Hippocampal formation (tissue), 2 donors: ENCODE measurements at places on chromosomes 5 and 9.

DNA sequence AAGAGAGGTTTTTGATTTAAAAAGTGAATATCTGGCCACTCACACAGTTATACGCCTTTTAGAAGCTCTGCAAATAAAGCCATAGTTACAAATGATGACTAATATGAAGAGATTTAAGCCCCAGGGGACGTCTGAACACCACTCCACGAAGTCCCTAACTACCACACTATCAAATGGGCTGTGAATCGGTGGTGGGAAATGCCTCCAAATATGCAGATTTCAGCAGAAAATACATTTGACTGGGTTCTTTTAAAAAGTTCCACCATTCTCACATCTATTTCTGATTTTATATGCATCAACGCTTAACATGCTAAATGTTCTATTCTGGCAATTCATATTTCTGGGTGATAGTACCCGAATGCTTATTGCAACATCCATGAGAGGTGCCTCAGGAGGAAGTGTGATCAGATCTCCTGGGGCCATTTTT lies 22.5 kb downstream of the TICAM2 start:
- DNase-seq: no peak

GRCh38 chr9:95027914-95028852 lies 289.3 kb downstream of the FANCC start:
- DNase-seq: no peak

DNA sequence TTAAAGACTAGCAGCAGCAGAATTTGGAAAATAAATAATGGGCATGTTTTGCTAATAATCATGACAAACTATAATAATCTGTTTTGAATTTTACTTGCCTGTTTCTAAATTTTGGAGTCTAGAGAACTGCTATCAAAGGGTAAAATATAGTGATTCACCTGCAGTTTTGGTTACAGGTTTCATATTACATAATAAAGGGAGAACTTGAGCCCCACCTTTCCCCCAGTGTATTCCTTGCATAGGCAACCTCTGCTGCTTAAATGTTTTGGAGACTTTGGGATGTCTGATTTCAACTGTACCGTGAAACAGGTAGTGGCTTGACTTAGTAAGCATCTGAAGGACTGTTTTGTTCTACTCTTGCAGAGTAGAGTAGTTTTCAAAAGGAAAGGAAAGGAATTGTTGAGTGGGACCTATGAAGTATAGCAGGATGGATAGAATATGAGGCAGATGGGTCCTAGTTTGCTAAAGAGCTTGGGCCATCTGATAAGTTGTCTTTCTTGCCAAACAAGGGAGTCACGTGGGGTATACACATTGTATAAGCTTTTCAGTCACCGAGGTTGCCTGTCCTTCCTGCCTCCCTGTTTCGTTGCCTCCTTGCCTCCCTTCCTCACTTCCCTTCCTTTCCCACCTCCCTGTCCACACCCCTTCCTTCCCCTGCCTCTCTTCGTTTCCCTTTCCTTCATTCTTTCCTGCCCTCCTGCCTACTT lies 19.1 kb downstream of the CREBRF start:
- DNase-seq: no peak

DNA sequence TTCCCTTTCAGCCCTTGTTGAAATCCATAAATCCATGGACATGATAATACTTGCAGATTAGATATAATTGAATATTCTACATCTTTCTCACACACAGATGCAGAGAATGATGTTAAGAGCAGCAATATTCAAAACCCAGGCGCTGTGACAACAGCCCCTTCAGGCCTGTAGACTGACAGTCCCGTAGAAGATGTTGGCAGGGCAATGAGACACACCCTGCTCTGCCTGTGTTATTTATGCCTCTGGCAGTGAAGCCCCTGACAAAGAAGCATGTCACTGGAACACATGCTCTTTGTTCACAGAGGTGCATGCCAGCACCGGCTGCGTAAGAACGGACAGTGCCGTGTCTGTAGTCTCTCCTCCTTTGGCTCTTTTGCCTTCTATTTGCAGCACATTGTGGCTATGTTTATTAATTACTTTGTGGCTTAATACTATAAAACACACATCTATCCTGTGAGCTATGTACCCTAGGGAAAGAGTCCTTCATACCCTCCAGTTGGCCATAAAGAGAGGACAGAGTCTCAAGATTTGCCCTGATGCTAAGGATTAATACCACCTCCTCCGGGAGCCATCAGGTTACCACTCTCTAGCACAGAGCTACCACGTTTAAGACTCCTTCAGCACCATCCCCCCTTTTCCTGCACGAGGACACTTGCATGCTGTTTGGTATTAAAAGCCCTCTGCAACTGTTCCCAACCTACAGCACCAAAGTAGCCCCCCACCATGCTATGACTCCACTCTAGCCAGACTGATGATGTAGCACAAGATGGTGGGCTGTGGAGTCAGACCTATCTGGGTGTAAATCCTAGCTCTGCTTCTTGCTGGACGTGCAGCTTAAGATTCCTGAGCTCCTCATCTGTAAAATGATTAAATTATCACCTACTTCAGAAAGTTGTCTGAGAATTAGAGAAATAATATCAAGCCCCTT lies 2.0 kb upstream of the ANP32B start:
- DNase-seq: peak; percentile 54

DNA sequence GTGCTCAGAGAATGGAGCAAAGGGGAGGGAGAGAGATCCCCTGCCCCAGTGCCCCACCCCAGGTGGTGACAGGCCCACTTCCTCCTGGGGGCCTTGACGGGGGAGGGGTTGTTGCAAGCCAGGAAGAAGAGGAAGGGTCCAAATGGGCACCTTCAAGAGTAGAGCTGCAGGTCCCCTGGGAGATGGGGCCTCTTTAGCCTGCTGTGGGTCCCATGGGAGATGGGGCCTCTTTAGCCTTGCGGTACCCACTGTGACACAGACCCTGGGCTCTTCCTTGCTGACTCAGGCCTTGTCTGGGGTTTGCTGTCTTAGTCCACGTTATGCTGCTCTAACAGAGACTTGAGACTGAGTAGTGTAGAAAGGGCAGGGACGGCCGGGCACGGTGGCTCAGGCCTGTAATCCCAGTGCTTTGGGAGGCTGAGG lies 9.6 kb upstream of the TOR4A start:
- DNase-seq: no peak

GRCh38 chr9:111179577-111179976 lies 141.3 kb upstream of the LPAR1 start:
- DNase-seq: no peak

DNA sequence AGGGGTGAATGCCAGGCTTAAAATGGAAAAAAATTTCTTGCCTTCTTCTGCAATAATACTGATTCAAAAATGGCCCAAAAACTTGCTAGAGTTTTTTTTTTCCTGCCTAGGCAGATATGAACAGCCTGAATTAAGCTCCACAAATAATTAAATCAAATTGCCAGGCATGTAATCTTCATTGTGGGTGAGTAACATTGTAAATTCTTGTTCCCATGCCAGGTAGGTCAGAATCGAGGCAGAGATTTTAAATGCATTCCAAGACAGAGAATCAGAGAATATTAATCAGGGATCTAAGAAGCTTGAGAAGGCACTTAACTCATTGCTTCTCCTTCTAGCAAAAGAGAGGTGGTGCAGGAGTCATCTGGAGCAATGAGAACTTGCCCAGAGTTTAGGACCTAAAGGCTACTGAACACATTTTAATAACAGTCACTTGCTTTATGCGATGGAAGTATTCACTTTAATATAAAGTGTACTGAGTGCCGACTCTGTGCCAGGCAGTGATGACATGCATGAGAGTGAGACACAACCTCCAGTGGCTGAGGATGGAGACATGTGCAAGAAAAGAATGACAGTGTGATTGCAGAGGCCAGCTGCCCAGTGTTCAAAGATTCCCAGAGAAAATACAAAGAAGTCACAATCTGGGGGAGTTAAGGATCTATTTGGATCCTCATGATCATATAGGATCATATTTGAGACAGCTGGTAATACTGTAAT lies 102.3 kb downstream of the APBA1 start:
- DNase-seq: no peak

- no peak for DNase-seq
Measured at GRCh38 chr5:83595217-83595616, 123.7 kb downstream of the VCAN start.

- no peak for DNase-seq
Measured at GRCh38 chr5:34867660-34868059, 28.7 kb downstream of the TTC23L start.

DNA sequence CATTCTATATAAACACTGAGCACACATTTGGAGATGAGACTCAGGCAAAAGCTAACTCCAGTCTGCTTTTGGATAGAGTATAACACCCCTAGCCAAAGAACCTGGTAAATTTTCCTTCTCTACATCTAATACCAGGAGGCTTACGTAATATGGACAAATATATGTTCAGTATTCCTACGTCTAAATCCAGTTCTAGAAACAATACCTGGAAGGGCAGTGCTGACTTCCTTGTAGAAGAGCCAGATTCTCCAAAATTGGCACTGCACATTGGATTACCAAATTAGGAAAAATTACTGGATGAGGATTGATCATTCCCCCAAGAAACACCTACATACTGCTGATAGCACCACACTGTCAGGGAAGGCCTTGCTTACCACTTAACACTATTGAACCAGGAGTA lies 247.4 kb downstream of the SAXO1 start:
- DNase-seq: no peak

DNA sequence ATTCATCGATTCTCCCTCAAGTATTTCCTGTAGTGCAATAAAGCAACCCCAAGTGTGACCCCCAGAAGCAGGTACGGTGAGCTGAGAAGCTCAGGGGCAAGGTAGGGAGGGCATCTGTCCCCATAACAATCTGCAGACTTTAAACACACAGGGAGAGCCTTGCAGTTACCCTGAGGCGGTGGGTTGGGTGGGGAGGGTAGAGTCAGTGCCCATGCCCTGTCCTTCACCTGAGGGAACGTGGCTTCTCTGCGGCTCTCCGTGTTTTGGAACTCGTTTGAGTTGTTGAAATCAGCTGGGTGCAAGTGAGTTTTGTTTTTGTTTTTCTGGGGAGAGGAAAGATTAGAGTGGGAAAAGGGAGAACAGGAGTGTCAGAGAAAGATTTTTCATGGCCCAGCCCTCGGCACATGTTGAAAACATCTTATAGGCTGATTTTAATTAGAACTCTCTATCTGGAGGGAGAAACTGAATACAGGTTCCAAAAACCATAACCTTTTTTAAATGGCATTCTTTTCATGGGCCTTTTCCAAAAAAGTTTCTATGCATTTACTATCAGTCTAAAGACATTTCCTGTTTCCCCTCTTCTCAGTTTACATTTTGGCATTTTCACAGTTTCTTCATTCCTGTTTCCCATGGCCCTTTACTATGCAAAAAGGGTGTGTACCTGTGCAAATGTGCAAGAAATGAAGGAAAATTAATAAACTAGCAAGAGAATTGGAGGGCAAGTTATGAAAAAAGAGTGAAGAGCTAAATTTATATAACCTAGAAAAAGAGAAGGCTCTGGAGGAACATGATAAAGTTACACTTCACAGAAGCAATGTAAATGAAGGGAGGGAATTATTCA lies 266.5 kb upstream of the VLDLR start:
- DNase-seq: no peak

DNA sequence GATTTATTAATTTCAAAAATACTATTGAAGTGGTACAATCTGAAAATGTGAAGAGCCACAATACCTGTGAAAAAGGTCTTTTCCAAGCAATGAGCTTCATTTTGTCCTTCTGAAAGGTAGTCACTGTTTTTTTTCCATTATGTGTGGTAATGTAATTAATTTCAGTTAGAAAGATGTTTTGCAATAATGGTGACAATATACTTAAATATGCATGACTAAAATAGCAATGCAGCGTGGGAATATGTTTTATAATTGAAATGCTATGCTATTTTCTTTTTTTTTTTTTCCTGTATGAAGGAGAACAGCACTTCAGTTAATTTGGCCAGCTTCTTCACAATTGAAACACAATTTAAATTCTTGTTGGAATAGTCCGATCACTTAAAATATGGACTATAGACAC lies 41.9 kb downstream of the NPR3 start:
- DNase-seq: no peak

DNA sequence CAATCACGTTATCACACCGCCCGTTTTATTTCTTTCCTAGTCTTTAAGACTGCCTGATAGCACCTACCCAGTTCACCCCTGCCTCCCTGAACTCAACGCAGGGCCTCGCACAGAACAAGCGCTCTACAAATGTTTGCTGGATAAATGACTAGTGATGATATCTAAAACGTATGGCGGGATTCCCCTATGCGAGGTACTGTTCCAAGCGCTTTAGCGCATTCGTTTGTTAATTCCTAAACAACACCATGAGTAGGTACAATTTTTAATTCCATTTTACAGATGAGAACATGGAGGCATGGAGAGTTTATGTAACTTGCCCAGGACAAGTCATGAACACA lies 6.6 kb downstream of the POU4F3 start:
- no peak for DNase-seq

DNA sequence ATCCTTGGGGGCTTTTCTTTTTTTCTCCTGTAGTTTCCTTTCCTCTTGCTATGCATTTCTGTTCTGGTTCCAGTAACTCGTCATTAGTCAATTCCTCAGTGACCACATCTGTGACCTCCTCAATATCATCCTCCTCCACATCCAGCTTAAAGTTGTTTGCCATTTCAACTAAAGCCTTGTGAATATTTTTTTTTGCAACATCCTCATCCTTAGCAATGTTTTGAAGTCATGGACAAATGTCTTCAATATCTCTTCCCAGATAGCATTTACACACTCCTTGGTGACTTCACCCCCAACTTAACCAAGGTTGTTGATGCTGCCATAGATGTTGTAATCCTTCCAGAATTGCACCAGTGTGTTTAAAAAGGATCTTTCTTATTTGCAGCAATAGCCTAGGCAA lies 14.7 kb upstream of the ADRB2 start:
- DNase-seq: no peak

DNA sequence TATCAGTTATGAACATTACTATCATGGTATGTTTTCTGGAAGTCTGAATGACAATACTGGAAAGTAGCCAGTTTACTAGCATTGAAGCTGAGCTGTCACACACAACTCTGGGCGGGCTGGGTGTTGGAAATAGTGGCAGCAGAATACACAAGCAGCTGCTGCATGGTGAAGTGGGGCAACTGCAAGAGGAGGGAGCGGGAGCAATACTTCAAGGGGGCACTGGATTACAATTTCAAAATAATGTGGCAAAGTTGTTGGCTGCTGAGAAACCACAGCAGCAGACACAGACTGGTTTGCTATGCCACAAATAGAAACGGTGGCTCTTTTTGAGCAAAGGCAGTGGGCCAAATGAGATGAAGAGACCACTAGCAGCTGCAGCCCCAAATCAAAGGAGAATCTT lies 350.2 kb downstream of the KIAA0825 start:
- no peak for DNase-seq

- DNase-seq: no peak
Measured at GRCh38 chr9:38311382-38312270, 80.9 kb upstream of the ALDH1B1 start.

- no peak for DNase-seq
Measured at GRCh38 chr5:10760921-10761184, 181 bp downstream of the DAP start.

GRCh38 chr5:15807871-15808270 lies 307.9 kb downstream of the FBXL7 start:
- peak; percentile 34 for DNase-seq
